CD8-positive, alpha-beta memory T cell (primary cell): ENCODE measurements at places on chromosomes 11 and 22.

DNA sequence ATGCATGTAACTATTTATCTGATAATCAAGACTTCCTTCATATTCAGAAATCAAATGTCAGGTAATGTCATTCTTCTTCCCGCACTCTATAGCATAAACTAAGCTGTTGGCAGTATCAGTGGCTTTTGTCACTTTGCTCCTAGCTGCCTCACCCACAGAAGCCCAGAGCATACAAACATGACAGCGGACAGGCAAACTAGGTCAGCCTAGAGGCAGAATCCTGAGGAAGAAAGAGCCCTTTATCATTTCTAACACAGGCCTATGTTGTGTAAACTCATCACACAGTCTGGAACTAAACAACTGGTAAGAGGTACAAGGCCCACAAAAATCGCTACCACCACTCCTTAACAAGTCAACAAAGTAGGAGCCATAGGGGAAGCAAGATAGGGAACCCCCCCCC lies 21.0 kb downstream of the GUCY1A2 start:
- no peaks in the 10 kb centered on the region for H3K36me3 ChIP-seq
- no peak overlapping the region for H3K4me3 ChIP-seq
- H3K27ac ChIP-seq: no peak overlapping the region

DNA sequence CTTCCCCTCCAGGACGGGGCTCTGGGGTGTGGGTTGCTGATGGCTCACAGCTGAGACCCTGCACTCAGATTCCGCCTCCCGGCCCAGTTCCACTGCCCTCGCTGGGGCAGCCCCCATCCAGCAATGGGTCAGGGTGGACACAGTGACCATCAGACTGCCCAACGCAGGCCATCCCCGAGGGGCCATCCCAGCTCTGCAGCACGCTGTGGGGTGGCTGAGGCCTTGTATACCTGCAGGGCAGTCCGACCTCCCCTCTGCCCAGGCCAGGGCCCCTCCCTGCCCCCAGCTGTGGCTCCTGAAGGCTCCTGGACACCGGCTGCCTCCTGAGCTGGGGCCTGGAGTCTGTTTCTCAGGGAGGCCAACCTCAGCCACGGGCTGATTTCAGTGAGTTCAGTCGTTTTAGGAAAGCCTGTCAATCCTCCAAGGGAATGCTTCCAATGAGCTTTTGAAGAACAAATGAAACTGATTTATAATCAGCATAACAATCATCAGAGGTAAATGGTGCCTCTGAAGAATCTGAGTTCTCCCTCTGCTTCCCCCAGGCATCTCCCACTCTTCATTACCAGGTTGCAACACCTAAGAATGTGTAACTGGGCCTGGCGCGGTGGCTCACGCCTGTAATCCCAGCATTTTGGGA lies 95.1 kb downstream of the CELSR1 start:
- no peak for DNase-seq
- H3K4me1 ChIP-seq: no peaks in the 10 kb centered on the region
- H3K4me3 ChIP-seq: no peak overlapping the region

- DNase-seq: no peak
- no peaks in the 10 kb centered on the region for H3K36me3 ChIP-seq
- H3K4me3 ChIP-seq: no peak overlapping the region
- H3K27me3 ChIP-seq: no peaks in the 10 kb centered on the region
Observed at GRCh38 chr22:18974477-18975180, 38.5 kb upstream of the PRODH start.

- H3K4me1 ChIP-seq: peaks cover 13% of the 10 kb centered on the region
- no peaks in the 10 kb centered on the region for H3K36me3 ChIP-seq
- H3K4me3 ChIP-seq: no peak overlapping the region
- H3K27me3 ChIP-seq: peaks cover 17% of the 10 kb centered on the region
- no peak for DNase-seq
Observed at GRCh38 chr11:70399681-70400112, 1.4 kb downstream of the CTTN start.

DNA sequence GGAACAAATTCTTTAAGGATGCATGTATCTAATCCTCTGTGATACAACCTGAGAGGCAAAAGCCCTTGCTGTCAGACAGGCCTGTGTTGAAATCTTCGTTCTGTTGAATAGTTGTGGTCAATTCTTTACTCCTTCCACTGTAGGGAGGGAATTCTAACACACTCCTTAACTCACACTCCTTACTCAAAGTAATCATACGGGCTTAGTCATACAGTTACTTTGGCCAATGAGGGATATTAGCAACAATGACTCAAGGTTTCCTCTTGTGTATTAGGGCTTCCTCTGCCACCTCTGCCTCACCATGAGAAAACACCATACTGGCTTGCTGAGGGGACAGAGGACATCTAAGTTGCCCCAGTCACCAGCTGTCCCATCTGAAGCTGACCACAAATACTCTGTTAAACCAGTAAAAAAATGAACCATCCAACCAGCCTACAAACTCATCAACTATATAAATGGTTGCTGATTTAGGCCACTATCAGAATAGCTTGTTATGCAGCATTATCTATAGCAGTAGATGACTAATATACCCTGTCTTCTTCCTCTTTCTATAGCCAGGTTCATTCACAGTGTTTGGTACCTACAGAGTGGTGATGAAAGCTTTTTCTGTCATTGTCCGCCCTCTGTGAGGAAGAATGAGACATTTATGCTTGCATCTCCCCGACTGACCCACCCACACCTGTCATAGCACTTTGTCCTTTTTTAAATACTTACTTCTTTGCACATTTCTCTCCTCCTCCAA lies 322.8 kb upstream of the SYN3 start:
- no peak for DNase-seq
- no peaks in the 10 kb centered on the region for H3K27me3 ChIP-seq
- no peaks in the 10 kb centered on the region for H3K4me1 ChIP-seq
- no peak overlapping the region for H3K27ac ChIP-seq
- H3K4me3 ChIP-seq: no peak overlapping the region
- no peaks in the 10 kb centered on the region for H3K36me3 ChIP-seq

DNA sequence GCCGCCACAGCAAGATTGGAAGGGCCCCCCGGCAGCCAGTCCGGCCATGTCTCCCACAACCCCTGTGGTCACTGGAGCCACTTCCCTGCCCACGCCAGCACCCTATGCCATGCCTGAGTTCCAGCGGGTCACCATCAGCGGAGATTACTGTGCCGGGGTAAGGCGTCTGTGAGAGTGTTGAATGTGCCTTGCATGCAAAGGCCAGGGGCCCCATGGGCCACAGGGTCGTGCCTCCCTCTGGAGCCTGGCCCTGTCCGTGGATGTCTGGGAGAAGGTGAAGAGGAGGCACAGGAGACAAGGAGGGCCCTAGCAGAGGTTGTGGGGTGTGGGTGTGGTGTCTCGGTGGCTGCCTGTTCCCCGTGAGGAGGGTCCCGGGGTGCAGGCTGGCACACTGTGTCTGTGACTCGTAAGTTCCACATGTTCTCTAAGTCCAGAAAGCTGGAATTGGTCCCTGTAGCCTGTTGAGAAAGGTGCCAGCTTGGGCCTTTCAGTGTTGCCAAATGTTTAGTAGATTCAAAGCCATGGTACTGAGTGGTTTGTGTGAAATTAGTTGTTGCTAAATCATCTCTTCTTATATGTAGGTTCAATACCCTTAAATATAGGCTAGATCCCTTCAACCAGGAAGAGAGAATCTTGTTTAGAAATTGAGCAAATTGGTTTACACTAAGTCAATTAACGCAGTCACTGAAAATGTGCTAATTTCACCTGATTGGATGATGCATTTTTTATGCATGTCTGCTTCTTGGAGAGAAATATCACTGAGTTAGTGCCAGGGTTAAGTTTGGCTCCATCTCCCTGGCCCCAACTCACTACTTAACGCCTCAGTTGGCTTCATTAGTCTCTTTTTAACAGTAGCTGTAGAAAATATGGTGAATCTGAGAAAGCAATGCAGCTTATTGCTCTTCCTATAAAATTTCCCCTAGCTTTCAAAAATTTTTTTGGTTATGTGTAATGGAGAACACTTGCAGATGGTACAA lies 23.8 kb downstream of the AMPD3 start:
- no peak overlapping the region for H3K4me3 ChIP-seq
- no peaks in the 10 kb centered on the region for H3K27me3 ChIP-seq
- no peak overlapping the region for H3K27ac ChIP-seq
- H3K4me1 ChIP-seq: no peaks in the 10 kb centered on the region
- H3K36me3 ChIP-seq: peaks cover 18% of the 10 kb centered on the region
- no peak for DNase-seq

- no peak overlapping the region for H3K4me3 ChIP-seq
- H3K27me3 ChIP-seq: no peaks in the 10 kb centered on the region
- no peak overlapping the region for H3K27ac ChIP-seq
- no peaks in the 10 kb centered on the region for H3K4me1 ChIP-seq
Observed at GRCh38 chr11:127625402-127625801, 624.8 kb upstream of the KIRREL3 start.
